ENCODE measurements at places on chromosomes 6 and 20. TPM values are rescaled to one million over a fixed set of nuclear protein-coding genes. Genes with fewer than 3 reads are reported as not detected.

Gene TPD52L2
- 67.8 TPM for total RNA-seq

GRCh38 chr6:123316733-123317323 is 319.9 kb downstream of the TRDN start:
- no peak for DNase-seq

Gene MYB
- total RNA-seq: 19.4 TPM

Gene CRISP2
- not detected for total RNA-seq

GRCh38 chr6:110784610-110784979 is 30.7 kb downstream of the CDK19 start:
- DNase-seq: no peak

Gene LTA
- 733 TPM for total RNA-seq

DNA sequence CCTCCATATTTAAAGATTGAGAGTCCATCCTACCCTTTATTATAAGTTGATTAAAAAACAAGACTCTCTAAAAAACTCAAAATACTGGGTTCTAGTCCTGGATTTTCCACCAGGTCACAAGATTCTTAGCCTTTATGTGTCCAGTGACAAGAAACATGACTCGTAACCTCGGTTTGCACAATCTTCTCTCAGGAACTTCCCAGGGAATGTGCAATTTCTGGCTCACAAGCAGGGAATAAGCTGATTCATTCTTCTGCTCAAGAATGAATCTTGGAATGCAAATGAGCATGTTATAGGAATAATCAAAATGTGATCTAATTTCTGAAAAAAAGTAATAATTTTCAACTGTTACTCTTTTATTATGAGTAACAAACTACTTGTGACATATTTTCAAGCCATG is 45.1 kb downstream of the OGFRL1 start:
- no peak for DNase-seq

Gene SYCP2L
- not detected for total RNA-seq

Gene TOX2
- total RNA-seq: 2.2 TPM

Gene OPN5
- total RNA-seq: not detected

DNA sequence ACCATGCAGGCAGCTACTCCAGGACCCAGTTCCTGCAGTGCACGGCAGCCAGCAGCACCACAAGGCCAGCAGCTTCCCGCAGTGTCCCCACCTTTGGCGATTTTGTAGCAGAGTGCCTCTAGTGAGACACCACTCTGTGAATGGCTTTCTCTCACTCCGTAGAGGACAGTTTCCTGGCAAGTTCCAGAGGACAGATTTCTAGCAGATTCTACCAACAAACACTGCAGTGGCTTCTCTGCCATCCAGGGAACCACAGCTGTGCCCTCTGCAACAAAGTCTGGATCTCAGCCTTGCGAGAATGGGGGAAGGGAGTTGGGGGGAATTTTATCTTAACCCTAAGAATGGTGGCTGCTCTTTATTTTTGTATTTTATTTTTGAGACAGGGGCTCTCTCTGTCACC is 28.7 kb downstream of the SNHG17 start:
- DNase-seq: no peak

GRCh38 chr20:14064921-14065320 is 69.6 kb downstream of the MACROD2 start:
- no peak for DNase-seq

GRCh38 chr6:26594730-26595632 is 1.8 kb upstream of the ABT1 start:
- DNase-seq: peak; percentile 72

DNA sequence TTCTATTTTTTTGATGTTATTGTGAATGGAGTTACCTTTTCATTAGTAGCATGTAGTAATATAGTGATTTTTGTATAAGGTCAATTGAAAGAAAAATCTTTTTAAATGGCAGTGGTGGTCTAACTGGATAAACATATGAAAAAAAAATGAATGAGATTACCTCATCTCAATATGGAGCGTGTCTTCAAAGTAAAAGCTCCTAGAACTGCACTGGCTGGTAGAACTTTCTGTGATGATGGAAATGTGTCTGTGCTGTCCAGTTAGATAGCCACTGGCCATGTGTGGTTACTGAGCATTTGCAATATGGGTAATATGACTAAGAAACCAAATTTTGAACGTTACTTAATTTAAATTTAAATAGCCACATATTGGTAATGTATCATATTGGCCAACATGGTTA is 44.1 kb downstream of the MRAP2 start:
- no peak for DNase-seq

DNA sequence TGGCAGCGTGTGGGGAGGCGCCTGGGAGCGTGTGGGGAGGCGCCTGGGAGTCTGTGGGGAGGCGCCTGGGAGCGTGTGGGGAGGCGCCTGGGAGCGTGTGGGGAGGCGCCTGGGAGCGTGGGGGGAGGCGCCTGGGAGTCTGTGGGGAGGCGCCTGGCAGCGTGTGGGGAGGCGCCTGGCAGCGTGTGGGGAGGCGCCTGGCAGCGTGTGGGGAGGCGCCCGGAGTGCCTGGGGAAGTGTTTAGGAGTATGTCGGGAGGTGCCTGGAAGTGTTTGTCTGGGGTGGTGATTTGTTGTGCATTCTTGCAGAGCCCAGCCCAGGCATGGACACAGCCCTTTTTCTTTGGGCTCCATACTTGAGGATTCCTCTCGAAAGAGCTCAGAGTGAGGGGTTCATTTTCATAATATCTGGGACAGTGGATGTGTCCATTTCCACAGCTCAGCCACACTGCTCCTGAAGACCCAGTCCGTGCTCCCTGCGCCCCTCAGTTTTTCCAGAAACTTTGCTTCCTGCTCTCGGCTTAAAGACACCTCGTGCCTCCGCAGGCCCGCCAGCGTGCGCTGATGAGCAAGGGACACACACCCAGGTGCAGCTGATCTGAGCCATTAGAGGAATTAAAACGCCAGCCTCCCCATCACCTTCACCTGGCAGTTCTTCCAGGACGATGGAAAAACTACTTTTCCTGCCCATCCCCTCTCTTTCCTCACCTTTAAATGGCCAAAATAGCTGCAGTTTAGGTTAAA is 172.2 kb upstream of the THBS2 start:
- DNase-seq: no peak

GRCh38 chr6:139256087-139256486 is 35.7 kb downstream of the TXLNB start:
- DNase-seq: no peak

DNA sequence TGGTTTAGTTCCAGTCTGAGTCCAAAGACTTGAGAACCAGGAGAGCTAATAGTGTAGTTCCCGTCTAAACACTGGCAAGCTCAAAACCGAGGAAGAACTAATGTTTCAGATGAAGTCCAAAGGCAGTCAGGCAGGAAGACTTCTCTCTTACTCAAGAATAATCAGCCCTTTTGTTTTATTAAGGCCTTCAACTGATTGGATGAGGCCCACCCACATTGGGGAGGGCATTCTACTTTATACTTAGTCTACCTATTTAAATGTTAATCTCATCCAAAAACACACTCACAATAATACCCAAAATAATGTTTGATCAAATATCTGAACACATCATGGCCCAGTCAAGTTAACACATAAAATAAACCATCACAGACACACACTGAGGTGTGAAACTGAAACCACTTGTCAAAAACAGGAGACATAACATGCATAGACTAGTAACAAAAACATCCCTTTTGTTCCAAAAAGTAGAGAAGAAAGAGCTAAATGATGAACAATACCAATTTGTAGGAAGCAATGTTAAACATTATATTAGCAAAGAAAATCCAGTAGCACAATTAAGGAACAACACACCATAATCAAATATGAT is 50.2 kb upstream of the SENP6 start:
- no peak for DNase-seq

DNA sequence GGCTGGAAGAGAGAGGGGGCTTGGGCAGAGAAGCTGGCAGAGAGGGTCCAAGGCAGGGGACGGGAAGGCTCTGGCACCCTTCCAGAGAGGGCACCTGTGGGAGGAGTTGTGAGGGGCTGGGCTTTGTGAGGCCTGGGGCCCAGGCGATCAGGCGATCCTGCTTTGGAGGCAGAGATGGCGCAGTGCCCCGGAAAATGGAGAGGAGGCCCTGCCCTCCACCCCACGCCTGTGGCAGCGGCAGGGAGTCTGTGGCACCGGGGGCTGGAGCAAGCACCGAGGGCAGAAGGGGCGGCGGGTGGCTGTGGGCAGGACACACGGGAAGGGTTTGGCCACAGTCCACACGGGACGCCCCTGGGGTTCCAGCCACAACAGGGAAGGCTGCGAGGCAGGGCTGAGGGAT is 36.5 kb upstream of the FNDC1 start:
- no peak for DNase-seq

DNA sequence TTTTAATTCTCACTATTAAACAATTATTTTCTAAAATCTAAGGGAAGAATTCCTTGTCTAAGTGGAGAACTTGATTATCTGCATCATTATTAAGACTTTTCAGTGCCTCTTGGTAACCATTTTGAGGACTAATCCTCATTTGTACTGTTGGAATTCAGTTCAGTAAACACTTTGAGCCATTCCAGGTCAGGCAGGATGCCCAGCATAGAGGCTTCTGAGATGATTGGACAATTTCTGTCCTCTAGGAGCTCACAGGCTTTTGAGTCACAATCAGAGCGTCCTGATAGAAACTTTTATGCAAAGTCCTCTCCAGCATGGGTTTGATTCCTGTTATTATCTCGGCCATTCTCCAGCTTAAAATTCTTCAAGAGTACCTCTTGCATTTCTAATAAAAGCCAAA is 1304.6 kb downstream of the EPHA7 start:
- no peak for DNase-seq

Gene DOK5
- total RNA-seq: 0.71 TPM

- DNase-seq: no peak
These were observed 23.8 kb downstream of the MAN1A1 start for GRCh38 chr6:119325559-119326265.

DNA sequence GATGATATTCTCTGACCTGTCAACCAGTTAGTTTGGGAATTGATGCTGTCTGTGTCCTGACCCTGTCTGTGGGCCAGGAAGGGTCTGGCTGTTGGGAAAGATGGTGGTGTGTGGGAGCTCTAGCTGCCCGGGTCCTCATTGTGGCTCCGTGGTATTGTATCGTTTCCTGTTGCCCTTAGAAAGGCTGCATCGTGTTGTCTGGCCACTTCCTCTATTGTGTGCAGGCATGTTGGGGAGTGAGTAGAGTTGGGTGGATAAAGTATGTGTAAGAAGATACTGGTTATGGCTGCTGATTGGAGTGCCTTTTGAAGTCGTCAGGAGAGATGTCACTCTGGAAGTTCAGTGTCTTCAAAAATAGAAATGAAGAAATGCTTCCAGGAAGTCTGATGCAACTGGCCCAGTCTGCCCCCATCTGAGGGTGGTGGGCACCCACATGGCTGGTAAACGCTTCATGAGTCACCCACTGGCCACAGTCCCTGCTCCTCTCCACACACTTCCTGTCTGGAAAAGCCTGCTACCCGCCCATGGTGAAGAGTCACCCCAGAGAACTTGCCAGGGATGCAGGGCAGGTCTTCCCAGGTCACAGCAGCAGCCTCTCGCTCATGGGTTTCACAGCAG is 27.9 kb downstream of the PPARD start:
- DNase-seq: peak; percentile 73

DNA sequence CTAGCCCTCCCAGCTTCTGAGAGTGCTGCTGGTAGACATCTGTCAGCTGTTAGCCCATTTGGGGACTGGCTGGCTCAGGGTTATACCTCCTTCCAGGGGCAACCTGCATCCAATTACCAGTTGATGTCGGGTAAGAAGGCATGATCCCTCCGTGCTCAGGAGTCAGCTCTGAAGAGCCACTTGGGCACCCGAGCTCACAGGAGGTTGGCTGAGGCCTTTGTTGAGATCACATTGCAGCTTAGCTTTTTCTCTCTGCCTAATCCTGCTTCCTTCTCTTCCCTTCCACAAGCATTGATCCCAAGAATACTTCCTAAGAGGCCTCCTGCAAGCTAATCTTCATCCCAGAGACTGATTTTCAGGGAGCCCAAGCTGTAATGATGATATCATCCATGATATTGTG is 35.5 kb downstream of the SCP2D1 start:
- no peak for DNase-seq

Gene IPCEF1
- total RNA-seq: 10.5 TPM

GRCh38 chr6:119055069-119055468 is 23.4 kb downstream of the FAM184A start:
- DNase-seq: no peak

GRCh38 chr6:6771224-6771945 is 182.9 kb downstream of the LY86 start:
- DNase-seq: no peak

DNA sequence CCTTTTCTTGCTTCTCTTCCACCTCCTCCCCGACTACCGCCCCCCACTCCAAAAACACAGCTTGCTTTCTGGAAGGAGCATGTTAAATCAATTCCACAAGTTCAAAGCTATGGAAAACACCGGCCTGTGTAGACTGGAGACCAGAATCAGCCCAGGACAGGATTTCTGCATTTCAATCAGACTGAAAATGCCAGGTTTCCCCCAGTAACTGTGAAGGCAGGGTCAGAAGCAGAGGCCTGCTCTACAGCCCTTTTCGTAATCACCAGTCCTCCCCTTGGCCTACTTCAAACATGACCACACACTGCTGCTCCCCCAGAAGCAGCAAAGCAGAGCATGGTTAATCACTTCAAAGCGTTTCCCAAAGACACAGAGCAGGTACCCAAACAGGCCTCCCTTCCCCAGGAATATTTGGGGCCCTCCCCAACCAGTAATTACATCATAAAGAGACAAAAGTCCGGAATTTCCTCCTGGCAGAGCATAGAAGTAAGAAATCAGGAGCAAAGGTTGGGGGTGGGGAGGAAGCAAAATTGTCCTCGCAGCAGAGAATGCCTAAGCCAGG is 38.4 kb downstream of the ZMYND8 start:
- DNase-seq: no peak

- peak; percentile 32 for DNase-seq
These were observed 723 bp upstream of the IFT52 start for GRCh38 chr20:43590036-43590391.

DNA sequence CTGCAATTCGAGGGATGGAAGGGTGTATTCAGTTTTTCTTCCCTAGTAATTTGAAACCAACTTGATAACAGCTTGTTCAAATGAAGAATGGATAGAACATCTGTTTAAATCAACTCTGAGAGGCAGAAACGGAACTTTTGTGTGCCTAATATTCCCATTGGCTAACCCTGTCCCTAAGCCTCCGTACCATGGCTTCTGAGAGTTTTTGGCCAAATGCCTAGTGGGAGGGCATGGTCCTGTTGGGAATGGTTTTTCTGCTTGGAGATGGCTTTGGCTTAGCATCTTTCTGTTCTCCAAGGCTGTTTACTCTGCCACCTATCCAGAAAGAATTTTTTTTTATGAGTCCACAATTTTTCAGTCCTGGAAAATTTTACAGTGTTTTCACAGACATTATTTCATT is 126.7 kb upstream of the MLIP start:
- no peak for DNase-seq

Gene PSORS1C1
- not detected for total RNA-seq

DNA sequence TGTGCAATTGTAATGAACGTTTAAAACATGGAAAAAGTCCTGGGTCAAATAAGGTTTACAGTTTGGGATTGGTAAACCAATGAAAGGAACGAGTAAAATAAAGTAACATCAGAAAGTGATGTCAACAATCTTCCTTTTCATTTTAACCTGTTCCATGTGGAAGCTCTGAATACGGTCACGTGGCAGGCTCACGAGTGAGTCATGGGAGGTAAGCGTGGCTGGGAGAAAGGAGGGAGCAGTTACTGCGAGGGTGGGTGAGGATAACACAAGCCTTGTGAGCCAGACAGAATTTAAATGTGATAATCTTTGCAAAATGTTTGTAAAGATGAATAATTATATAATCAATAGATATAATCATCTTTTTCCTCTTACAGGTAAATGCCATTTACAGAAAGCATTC is 171.3 kb upstream of the HDAC2 start:
- DNase-seq: no peak

Gene LBP
- total RNA-seq: not detected
